Activated T-helper 1 cell treated with anti-CD3 and anti-CD28 coated beads, Interleukin-2, amount 50 U/mL, for 16 hours (primary cell): ENCODE measurements at places on chromosomes 7 and 10.

DNA sequence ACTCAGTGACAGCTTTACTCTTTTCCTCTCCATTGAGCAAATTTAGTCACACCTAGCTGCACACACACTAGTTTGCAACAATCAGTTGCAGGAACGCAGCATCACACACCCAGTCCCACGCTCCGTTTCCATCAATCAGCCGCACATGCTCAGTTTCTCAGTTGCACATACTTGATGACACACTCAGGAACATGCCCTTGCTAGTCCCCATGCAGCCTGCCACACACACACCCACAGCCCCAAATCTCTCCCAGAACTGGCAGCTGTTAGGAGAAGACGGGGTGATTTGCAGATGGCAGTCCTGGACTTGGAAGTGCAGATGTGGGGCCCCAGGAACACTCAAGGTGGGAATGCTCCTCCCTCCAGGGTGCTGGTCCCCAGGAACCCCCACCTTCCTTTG, 7.7 kb downstream of the LBX1 start:
- DNase-seq, result no peak

DNA sequence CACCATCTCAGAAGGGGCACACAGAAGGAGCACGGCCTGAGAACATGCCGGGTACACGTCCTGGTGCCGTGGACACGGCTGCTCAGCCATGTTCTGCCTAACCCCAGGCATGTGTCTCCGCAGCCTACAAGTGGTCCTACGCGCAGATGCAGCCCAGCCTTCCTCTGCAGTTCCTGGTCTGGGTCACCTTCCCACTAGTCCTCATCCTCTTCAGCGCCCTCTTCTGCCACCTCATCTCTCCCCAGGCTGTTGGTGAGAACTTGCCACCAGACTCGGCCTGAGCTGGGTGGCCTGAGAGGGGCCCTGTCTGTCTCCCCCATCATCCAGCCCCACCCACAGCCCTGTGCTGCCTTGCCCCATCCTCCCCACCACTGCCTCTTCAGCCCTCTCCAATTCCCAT, 5.3 kb downstream of the CLCN1 start:
- DNase-seq, result no peak

DNA sequence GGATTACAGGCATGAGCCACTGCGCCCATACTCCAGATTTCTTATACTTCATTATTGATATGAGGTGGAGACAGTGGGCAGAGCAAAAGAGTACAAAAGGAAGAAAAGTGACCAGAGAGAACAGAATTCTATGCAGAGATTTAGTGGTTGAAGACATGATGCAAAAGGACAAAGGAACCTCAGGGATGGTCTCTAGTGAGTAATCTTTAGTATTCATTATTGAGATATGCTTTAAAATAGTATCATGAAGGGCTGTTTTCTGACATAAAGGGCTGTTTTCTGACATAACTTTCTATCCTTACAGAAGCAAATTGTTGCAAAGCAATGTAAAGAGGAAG, 81.2 kb upstream of the OIT3 start:
- no peak for DNase-seq

DNA sequence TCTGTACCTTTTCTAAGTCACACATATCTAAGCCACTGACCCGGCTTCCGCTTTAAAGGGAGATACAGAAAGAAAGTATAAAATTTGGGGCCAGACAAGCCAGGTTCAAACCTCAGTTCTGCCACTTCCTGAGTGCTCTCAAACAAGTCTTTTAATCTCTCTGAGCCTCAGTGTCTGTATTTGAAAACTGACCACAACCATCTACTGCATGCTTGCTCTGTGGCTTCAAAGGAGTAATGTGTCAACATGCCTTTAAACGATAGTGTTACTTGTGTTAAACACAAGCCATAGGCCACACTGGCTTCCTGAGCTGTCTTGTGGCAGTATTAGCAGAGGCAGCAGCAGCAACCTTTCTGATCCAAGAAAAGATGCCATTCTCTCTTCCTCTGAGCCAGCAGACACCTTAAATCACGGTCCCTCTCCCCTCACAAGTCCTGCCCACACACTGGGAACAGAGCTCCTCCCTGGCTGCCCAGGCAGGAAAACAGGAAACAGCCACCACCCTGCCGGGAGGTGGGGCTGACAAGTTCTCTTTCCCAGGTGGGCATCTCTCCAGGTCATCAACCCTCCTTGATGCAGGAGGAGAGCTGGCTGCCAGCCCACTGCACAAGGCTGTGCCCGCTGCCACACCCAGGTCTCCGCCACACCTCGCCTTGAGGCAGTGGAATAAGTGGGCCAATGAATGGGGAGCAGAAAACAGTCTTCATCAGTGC, 10.7 kb downstream of the HIP1 start:
- no peak for DNase-seq

DNA sequence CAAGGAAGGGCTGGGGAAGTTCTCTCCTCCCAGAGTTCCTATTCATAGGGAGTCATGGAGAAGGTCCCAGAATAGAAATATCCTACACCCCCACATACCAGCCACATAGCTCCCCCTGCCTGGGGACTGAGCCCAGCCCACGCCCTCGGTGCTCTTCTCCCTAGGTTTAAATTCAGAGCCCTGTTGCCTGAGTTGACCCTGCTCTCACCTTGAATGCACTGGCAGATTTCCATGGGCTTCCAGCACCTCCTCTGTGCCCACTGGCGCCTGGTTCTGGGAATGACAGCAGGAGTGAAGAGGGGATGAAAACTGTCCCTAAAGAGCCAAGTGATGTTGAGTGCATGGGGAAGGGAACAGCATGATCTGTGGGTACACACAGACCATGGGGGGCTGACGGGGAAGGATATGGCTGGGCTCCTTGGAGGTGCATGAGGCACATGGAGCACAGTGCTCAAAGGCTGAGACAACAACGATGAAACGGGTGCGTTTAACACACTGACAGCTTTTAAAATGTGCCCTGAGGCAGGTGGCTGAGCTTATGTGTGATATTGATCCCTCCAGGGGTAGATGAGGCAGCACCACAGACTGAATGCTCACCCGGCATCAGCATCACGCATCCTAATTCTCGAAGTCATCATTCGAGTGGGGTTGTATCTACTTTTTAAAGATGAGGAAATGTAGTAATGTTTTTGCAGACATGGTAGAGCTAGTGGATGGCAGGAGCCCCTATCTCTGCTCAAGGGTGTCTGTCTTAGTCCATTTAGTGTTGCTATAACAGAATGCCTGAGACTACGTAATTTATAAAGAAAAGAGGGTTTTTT, 53.7 kb upstream of the IGFBP3 start:
- no peak for DNase-seq

GRCh38 chr7:70589590-70589989, 542.4 kb upstream of the GALNT17 start:
- DNase-seq, result no peak

GRCh38 chr7:74709880-74710671, 52.6 kb downstream of the GTF2I start:
- DNase-seq, result no peak

- DNase-seq, result no peak
These were observed 106.4 kb upstream of the SDK1 start for GRCh38 chr7:3194501-3195141.

GRCh38 chr7:115474137-115474536, 552.2 kb downstream of the MDFIC start:
- no peak for DNase-seq

GRCh38 chr7:95886501-95887090, 114.2 kb downstream of the DYNC1I1 start:
- no peak for DNase-seq

- no peak for DNase-seq
These were observed 49.6 kb downstream of the TES start for GRCh38 chr7:116259871-116260440.

GRCh38 chr7:55086413-55087201, 67.8 kb downstream of the EGFR start:
- DNase-seq, result no peak

DNA sequence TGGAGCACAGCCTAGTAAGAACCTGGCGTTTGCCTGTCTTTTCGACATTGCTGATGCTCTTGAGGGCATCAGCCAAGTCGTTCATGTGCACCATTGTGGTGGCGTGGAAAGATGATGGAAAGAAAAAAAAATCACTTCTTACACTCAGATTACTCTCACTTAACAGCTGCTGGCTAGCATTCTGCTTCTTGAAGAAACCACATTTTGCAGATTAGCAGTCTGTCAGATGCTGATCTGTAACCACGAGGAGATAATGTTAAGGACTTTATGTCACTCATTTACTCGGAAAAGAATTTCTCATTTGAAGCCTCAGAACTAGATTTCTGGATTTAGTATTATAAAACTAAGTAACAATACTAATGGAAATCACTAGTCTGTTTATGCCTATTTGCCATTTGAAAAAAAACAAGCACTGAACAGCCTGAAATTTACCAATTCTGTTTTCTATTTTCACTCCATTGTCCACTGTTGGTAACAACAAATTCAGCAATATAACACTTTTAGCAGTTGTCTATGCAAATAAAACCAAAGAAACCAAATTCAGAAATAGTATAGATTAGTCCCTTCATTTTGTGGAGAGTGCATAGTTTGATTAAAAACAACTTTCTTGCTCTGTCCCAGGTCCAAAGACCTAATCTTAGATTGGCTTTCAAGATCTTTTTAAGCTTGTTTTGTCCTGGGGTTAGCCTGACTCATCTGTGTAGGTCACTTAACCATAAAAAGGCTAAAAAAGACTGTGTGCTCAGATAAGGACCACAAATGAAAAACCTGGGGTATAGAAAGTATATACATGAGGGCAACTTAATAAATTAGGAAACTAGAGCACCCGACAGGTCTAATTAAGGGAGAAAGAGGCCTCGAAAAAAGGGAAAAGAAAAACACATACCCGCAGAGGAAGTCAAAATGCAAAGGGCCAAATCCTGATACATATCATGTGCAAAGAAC, 67.5 kb downstream of the NT5C2 start:
- no peak for DNase-seq

DNA sequence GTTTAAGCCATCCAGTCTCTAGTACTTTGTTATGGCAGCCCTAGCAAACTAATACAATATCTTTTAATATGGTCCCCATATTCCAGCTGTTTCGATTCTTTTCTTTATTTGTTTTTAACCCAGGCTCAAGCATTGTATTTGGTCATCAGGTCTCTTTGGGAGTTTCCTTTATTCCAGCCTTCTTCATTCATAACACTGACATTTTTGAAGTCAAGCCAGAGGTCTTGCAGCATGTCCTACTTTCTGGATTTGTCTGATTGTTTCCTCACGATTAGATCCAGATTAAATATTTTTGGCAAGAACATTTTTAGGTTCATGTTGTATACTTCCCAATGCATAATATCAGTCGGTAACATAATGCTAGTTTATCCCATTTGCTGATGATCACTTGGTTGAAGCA, 11.8 kb downstream of the SLC25A13 start:
- no peak for DNase-seq

DNA sequence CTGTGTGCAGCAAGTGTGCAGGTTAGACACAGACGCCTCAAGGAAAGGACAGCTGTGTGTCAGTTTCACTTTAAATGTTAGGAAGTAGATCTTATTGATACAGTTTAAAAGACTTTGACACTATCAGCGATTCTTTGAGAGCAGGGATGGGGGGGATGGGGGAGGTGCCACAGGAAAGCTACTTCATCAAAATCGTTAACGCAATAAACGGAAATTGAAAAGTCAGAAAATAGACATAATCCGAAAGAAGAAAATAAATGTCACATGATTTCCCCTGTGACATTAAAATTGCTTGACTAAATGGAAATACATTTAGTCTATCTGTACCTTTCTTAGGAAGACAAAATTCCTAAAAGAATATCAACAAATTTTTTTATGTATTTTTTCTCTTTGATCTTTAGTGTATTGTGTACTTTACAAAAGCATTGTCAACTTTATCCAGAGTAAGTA, 476 bp upstream of the ZNF33B start:
- no peak for DNase-seq

GRCh38 chr7:97407106-97407505, 289.6 kb downstream of the SDHAF3 start:
- DNase-seq, result no peak

DNA sequence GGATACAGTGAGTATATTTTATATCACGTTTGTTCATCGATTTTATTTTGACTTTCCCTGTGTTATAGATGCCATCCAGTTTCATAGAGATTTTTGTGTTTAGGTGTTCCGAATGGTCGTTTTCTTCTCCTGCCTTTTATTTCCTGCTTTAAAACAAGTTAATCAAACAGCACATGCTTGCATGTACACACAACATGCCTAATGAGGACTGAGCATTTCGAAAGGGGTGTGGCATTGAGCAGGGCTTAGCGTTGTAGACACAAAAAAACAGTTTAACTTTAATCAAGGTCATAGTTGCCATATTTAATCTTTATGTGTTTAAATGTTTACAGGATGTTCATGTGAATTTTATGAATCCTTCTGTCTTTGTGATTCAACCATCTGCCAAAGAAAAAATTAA, 430.5 kb upstream of the GALNT17 start:
- no peak for DNase-seq

DNA sequence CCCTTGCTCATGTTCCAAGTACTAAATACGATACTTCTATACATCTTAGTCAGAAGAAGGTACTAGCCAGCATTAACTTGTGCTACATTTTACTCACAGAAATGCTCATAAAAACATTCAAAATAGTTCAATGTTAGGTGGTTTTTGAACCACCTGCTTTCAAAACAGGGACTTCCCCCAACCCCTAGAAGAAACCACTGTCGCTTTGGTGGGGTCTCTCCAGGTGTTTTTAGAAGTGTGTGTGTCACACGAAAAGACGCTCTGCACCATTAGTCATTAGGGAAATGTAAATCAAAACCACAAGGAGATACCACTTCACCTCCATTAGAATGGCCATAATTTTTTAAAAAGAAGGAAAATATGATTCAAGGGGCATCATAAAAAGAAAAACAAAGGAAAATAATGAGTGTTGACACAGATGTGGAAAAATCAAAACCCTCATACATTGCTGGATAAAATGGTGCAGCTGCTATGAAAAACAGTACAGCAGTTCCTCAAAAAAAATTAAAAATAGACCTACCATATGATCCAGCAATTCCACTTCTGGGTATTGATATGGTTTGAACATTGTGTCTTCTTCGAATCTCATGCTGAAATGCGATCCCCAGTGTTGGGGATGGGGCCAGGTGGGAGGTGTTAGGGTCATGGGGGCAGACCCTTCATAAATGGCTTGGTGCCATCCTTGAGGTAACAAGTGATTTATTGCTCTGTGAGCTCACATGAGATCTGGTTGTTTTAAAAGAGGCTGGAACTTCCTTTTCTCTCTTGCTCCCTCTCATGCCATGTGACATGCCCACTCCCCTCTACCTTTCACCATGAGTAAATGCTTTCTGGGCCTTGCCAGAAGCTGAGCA, 74.2 kb downstream of the MALSU1 start:
- no peak for DNase-seq

GRCh38 chr7:158263964-158264748, 323.5 kb downstream of the PTPRN2 start:
- no peak for DNase-seq
